A549 (cell line): ENCODE measurements at places on chromosomes 5 and 9.

DNA sequence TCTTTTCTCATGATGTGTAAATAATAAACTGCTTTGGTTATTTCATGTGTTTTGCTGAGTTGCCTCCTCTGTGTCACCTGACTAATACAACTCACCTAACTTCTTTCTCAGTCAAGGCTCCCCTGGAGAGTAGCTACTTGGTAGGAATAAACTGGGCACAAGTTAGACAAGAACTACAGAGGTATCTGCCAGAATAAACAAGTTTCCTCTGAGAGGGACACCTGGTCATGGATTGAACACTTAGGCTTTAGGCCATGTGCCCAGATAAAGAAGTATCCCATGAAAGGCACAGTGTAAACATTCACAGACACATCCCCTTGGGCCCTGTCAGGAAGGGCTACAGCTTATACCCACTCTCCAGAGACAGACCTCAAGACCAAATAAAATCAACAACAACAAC lies 532.5 kb downstream of the KIF4B start:
- DNase-seq = no peak

DNA sequence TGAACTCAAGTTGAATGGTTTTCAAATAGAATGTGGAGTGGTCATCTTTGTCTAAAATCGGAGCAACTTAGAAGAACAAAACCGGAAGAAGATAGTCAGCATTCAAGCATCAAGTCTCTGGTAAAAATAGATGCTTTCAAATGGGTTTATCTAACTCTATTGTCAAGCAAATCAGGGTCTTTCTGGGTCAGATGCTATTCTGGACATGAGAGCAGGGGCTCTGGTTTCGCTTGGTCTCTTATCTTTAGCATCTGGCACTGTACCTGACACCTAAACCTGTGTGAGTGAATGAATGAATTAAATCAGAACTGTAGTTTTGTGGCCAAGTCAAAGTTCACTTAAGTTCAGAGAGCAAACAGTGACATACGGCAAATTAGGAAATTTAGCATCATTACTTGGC lies 173.5 kb downstream of the SLIT3 start:
- DNase-seq = no peak

- DNase-seq = no peak
Observed at GRCh38 chr5:6043491-6044310, 334.6 kb downstream of the MED10 start.

DNA sequence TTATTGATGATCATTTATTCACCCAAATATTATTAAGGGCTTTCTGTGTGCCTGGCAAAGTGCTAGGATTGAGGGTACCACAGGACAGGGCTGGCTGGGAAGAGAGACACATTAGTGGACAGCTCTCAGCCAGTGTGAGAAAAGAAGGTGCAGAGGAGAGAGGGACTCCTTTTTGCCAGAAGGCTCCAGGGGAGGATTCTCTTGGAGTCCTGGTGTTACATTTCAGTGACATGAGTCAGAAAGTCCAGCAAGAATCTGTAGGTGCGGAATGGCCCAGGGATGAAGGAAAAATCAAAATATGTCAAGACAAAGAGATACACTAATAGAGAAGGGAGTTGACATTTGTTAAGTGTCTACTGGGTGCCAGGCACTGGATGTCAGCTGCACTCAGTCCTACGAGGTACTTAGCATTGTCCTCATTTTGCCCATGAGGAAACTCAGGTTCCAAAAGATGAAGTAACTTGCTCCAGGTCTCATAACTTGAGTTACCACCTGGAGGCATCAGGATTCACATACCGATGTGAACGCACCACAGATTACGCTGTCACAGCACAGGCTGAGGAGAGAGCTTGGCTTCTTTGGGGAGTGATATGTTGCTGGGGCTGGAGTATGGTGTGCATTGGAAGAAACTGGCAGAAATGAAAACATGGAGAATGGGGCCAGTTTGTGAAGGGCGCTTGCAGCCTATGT lies 60.5 kb downstream of the RASGRF2 start:
- no peak for DNase-seq
